ENCODE measurements at places on chromosomes 7 and 10.

DNA sequence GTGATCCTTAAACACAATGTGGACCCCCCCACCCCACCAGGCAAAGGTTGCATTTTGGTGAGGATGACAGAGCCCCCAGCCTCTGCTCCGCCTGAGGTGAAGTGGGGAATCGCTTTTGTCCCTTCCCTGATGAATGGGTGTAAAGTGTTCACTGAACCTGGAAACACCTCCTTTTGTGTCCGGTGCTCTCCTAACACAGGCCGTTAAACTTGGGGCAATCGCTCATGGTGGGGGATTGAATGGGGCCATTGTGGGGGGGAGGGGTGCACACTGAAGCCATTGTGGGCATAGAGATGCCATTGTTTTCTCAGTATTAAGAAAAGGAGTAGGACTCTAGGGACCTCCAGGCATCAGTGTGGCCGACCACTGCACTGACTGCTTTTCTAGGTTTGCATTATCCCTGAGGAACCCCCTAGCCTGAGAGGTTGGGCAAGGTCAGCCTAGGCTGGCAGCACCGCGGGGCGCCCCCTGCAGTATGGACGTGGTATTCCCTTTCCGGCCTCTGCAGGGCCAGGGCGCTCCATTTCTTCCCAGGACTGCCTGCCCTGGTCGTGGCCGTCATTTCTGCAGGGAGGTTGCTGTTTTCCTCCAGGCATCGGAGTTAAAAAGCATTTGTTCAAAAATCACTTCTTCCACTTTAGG, 158.3 kb downstream of the TCF7L2 start:
- no peak for DNase-seq

- no peak for DNase-seq
These were observed 13.0 kb upstream of the BAMBI start for GRCh38 chr10:28664369-28664740.

DNA sequence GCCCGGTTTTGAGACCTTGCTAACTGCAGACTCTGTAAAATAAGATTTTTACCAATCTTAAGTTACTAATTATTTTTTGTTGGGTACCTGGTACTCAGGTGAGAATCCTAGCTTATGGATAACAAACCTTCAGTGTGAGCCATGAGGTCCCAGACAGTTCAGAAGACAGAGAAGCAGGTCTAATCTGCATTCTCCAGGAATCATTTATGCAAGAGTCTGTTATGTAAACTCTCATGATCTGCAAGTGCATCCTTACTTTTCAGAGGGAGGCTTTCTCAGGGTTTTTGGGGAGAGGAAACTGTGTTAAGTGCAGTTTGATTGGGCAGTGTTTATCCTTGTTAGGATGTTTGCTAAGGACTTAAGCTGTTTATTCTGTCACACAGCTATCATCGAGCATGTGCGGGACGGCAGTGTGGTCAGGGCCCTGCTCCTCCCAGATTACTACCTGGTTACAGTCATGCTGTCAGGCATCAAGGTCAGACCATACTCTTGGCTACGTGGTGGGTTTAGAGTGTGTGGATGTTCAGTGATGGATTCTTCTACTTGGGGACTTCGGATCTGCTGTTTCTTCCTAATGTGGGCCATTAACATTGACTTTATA, 50.2 kb downstream of the SND1 start:
- no peak for DNase-seq

- no peak for DNase-seq
These were observed 7.5 kb upstream of the JAKMIP3 start for GRCh38 chr10:132058111-132058745.
